ENCODE measurements at places on chromosomes 5 and 9.

- no peak for DNase-seq
Measured at GRCh38 chr5:64509828-64510227, 4.0 kb downstream of the RGS7BP start.

DNA sequence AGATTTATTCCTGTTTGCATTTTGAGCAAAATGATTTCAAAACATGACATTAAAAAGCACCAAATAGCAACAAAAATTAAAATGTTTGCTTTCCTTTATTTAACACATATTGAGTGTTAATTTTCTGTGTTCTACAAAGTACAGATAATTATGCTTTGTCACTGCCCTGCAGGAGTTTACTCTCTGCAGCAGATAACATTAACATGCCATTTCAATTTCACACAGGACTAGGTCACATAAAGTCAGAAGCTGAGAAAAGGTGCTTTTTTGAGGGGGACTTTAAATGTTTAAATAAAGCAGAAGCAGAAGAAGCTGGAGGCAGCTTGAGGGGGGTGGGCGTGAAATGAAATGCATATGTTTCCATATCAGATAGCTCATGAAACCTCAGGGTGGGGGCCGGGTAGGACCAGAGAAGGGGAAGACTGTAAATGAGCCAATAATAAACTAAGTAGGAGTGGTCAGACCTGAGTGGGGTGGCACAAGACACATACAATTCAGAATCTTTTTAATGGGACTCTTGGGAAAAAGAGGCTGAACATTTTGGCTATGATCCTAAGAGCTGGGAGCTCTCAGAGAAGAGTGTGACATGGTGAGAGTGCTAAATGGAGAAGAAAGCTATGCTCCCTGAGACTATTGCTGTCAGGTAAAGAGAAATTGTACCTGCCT, 387.5 kb downstream of the FAM170A start:
- no peak for DNase-seq

- no peak for DNase-seq
Measured at GRCh38 chr9:14372437-14373335, 58.7 kb upstream of the NFIB start.

DNA sequence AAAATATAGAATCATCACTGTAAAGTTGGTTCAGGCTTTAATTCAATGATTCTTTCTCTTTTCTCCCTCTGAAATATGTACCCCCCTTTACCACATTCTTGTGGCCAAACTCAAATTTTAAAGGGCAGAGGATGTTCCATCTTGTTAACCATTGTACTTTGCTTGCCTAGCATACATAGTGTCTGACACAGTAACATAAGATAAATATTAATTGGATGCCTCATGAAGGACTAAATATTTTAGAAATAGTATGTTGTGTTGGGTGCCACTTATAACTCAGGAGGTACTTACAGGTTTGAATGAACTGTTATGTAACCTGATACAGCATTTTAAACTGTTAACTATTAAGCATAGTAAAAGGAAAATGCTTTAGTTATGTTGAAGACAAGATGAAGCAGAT, 71.5 kb downstream of the NIPBL start:
- no peak for DNase-seq

- DNase-seq = no peak
Measured at GRCh38 chr9:36748322-36748899, 175.7 kb downstream of the MELK start.

DNA sequence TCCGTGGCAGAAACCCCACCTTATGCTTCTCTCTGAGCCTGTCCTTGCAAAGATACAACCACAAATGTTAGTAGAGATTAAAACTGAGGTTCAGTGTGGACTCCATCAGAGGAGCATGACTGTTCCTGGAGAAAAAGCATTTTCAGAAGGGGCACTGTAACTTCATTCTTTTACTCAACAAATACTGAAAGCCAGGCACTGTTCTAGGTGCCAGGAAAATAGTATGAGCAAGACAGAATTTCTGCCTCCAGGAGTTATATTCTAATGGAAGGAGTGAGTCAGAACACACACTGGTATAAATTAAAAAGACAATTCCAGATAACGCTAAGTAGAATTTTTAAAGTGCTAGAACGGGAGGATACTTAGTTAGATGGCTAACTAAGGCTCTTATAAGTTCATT, 251.4 kb upstream of the GAS1 start:
- DNase-seq = no peak

GRCh38 chr5:160271396-160271795, 41.0 kb downstream of the CCNJL start:
- DNase-seq = no peak

DNA sequence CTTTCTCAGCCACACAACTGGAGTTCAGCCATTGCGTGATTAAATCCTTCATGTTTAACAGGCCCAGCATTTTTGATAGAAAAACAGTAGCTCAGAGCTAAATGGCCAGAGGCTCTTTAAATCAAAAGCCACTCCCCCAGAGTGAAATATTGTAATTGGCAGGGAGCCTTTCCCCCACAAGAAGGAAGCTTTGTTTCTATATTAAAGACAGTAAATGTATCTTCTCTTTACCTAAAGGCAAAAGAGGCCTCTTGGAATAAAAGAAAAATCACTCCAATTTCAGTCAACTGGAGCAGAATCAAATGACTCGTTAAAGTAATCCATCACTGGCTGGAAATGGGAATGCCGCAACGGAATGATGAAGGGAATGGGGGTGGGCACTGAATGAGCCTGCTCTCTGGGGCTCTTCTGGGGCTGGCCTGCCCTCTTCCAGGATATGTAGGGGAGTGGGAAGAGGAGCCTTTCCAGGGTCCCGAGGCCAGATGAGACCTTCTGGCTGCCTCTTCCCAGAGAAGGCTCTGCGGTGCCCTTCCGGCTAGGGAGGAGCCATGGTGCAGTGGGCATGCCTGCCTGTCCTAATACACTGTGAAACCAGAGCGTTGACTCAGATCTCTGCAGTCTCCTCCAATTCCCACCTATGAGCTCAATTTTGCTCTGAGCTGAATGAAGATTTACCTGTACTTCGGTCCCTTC, 45.2 kb downstream of the ANKDD1B start:
- no peak for DNase-seq

- no peak for DNase-seq
Measured at GRCh38 chr9:18437315-18438201, 36.4 kb upstream of the ADAMTSL1 start.

- DNase-seq = no peak
Measured at GRCh38 chr5:139386050-139386438, 2.9 kb upstream of the SLC23A1 start.

GRCh38 chr5:4083591-4084337, 488.1 kb downstream of the IRX1 start:
- DNase-seq = no peak

All from activated T-helper 1 cell treated with Interleukin-2 at 50 U/mL for 16 hours (primary cell).